ENCODE measurements at places on chromosomes 4 and X. TPM values are rescaled to one million over a fixed set of nuclear protein-coding genes. Genes with fewer than 3 reads are reported as not detected.

GRCh38 chr4:10593130-10593529, 91.4 kb downstream of the CLNK start:
- H3K27ac ChIP-seq, result no peak overlapping the region
- no peak for DNase-seq
- H3K27me3 ChIP-seq, result no peaks in the 10 kb centered on the region
- H3K4me1 ChIP-seq, result no peaks in the 10 kb centered on the region

ATP2B3 gene
- not detected for total RNA-seq

DNA sequence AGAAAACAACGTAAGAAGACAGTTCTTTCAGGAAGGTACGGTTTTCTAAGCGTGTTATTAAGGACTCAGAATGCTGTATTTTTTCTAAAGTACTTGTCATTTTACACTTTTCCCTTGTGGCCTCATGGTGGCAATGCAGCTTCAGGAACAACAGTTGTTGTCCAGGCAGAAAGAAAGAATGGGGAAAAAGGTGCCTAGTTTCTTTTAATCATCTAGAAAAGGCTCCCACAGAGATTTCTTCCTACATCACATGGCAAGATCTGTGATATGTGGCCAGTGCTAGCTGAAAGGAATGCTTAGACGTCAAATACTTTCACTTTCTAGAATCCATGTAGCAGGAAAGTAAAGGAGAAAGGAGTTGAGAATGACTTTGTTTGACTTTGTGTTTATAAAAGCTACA, 49.0 kb upstream of the TRAM1L1 start:
- H3K36me3 ChIP-seq, result no peaks in the 10 kb centered on the region
- H3K4me1 ChIP-seq, result no peaks in the 10 kb centered on the region
- no peak overlapping the region for H3K4me3 ChIP-seq
- no peak for DNase-seq
- H3K27me3 ChIP-seq, result no peaks in the 10 kb centered on the region
- no peak overlapping the region for H3K27ac ChIP-seq

- H3K4me3 ChIP-seq, result no peak overlapping the region
- H3K27ac ChIP-seq, result no peak overlapping the region
- no peaks in the 10 kb centered on the region for H3K4me1 ChIP-seq
- no peaks in the 10 kb centered on the region for H3K36me3 ChIP-seq
- no peaks in the 10 kb centered on the region for H3K27me3 ChIP-seq
These were observed 9.9 kb upstream of the SCOC start for GRCh38 chr4:140363558-140363957.

- H3K27me3 ChIP-seq, result no peaks in the 10 kb centered on the region
- H3K4me3 ChIP-seq, result no peak overlapping the region
- no peak for DNase-seq
- no peaks in the 10 kb centered on the region for H3K4me1 ChIP-seq
- no peak overlapping the region for H3K27ac ChIP-seq
- no peaks in the 10 kb centered on the region for H3K36me3 ChIP-seq
These were observed 115.7 kb upstream of the ZXDA start for GRCh38 chrX:58025979-58026378.

CYP2U1 gene
- 16.6 TPM for total RNA-seq

- peaks cover 5% of the 10 kb centered on the region for H3K27me3 ChIP-seq
- no peak for DNase-seq
- no peak overlapping the region for H3K27ac ChIP-seq
- no peaks in the 10 kb centered on the region for H3K36me3 ChIP-seq
- H3K4me3 ChIP-seq, result no peak overlapping the region
These were observed 23.0 kb downstream of the MAP7D3 start for GRCh38 chrX:136227948-136228838.

DNA sequence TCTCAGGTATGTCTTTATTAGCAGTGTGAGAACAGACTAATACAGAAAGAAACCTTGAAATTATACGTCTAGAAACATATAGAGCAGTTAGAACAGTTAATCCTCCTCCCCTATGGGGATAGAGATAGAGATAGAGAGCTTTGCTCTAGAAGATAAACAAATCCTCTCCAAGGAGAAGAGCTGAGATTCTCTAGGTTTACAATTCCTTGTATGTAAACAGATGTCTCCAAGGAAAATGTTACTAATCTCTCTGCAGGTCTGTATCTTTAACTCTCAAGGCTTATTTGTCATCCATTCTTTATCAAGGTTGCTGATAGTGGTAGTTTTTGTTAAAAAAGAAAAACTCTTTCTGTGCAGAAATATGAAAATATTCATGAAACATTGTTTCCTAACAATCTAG, 282.1 kb upstream of the GIMD1 start:
- H3K4me3 ChIP-seq, result no peak overlapping the region
- no peaks in the 10 kb centered on the region for H3K4me1 ChIP-seq
- H3K36me3 ChIP-seq, result no peaks in the 10 kb centered on the region
- no peak for DNase-seq
- H3K27me3 ChIP-seq, result no peaks in the 10 kb centered on the region
- no peak overlapping the region for H3K27ac ChIP-seq

- H3K4me1 ChIP-seq, result no peaks in the 10 kb centered on the region
- no peaks in the 10 kb centered on the region for H3K27me3 ChIP-seq
- no peak overlapping the region for H3K4me3 ChIP-seq
- no peaks in the 10 kb centered on the region for H3K36me3 ChIP-seq
These were observed 754.4 kb downstream of the NLGN4X start for GRCh38 chrX:5474282-5474681.

DNA sequence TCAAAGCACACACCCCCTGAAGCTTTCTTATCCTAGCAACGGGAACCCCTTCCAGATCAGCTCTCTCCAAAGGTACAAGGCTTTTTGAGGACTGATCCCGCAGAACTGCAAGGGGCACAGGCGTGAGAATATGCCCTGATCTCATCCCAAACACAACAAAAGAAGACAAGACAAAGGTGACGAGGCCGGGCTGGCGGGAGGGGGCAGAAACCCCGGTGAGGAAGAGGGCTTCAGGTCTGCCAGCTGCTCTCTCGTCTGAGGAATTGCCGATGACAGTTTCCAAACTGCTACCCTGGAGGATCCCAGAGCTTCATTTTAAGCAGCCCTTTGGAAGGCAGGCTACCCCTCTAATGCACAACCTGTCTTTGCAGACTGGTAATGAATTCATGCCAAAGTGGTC, 3.4 kb downstream of the HCFC1 start:
- no peak for DNase-seq
- H3K4me1 ChIP-seq, result no peaks in the 10 kb centered on the region
- no peak overlapping the region for H3K4me3 ChIP-seq
- no peaks in the 10 kb centered on the region for H3K27me3 ChIP-seq
- no peaks in the 10 kb centered on the region for H3K36me3 ChIP-seq

GRCh38 chr4:90246816-90247215, 119.6 kb downstream of the CCSER1 start:
- DNase-seq, result no peak
- no peaks in the 10 kb centered on the region for H3K36me3 ChIP-seq

GRCh38 chrX:132435222-132435621, 53.6 kb downstream of the MBNL3 start:
- no peaks in the 10 kb centered on the region for H3K36me3 ChIP-seq
- peaks cover 2% of the 10 kb centered on the region for H3K27me3 ChIP-seq
- no peak for DNase-seq
- H3K4me1 ChIP-seq, result no peaks in the 10 kb centered on the region
- H3K4me3 ChIP-seq, result no peak overlapping the region

GRCh38 chr4:12993923-12994322, 490.2 kb downstream of the RAB28 start:
- no peaks in the 10 kb centered on the region for H3K4me1 ChIP-seq
- no peak overlapping the region for H3K27ac ChIP-seq
- no peaks in the 10 kb centered on the region for H3K36me3 ChIP-seq
- DNase-seq, result no peak

- H3K4me1 ChIP-seq, result no peaks in the 10 kb centered on the region
- DNase-seq, result no peak
- no peaks in the 10 kb centered on the region for H3K27me3 ChIP-seq
- H3K36me3 ChIP-seq, result no peaks in the 10 kb centered on the region
These were observed 19.7 kb downstream of the RWDD4 start for GRCh38 chr4:183639291-183639690.

DNA sequence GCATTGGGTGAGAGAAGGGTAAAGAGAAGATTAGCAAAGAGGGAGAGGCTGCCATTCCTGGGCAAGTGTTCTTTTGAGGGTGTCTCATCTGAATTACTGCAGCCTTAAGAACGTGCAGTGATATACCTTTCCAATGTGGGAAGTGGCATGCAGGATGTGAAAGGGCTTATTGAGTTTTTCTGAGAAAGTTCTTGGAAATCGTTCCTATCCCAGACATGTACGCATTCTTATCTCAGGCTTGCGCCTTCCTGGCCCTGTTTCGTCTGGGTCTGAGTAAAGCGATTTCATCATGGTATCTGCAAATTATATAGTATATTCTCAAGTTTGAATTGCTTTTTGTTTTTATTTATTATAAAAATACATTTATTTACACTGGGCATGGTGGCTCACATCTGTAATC, 699.8 kb downstream of the TRAM1L1 start:
- no peaks in the 10 kb centered on the region for H3K4me1 ChIP-seq
- no peak overlapping the region for H3K27ac ChIP-seq
- H3K27me3 ChIP-seq, result no peaks in the 10 kb centered on the region
- no peak for DNase-seq
- H3K36me3 ChIP-seq, result no peaks in the 10 kb centered on the region

- no peaks in the 10 kb centered on the region for H3K4me1 ChIP-seq
- no peak for DNase-seq
- no peaks in the 10 kb centered on the region for H3K36me3 ChIP-seq
- no peaks in the 10 kb centered on the region for H3K27me3 ChIP-seq
- no peak overlapping the region for H3K4me3 ChIP-seq
These were observed 7.3 kb upstream of the CUL4B start for GRCh38 chrX:120568035-120568434.

DNA sequence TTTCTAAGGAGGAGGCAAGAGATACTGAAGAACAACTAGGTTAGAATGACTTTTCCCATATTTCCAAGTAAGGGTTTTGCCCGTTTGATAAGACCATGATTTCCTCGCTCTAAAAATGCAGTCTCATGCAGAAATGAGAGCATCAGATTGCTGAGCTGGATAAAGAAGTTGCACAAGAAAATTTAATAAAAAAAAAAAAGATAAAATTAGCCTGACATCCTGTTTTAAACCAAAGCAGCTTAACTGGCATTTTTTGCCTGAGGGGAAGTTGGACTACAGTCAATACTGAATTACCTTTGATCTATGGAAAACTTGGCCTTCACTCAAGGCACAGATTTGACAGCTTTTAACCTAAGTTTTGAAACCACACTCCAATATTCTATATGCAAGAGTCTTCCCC, 208.4 kb downstream of the GASK1B start:
- no peaks in the 10 kb centered on the region for H3K36me3 ChIP-seq
- H3K4me3 ChIP-seq, result no peak overlapping the region
- no peaks in the 10 kb centered on the region for H3K4me1 ChIP-seq
- H3K27ac ChIP-seq, result no peak overlapping the region
- DNase-seq, result no peak
- H3K27me3 ChIP-seq, result no peaks in the 10 kb centered on the region

DNA sequence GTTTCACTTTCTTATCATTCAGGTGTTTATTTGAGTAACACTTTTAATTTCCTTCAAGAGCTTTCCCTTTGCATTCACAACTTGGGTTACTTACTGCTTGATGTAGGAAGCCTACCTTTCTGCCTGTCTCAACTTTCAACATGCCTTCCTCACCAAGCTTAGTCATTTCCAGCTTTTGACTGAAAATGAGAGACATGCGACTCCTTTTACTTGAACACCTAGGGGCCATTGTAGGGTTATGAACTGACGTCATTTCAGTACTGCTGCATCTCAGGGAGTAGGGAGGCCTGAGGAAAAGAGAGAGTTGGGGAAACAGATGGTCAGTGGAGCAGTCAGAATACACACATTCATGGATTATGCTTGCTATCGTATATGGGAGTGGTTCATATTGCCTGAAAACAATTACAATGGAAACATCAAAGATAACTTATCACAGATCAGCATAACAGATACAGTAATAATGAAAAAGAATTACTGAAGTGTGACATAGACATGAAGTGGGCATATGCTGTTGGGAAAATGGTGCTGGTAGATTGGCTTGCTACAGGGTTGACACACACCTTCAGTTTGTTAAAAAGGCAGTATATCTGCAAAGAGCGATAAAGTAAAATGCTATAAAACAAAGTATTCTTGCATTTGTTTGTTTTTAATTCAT, 25.7 kb downstream of the USP53 start:
- no peaks in the 10 kb centered on the region for H3K36me3 ChIP-seq
- no peak overlapping the region for H3K27ac ChIP-seq
- H3K4me1 ChIP-seq, result no peaks in the 10 kb centered on the region
- no peaks in the 10 kb centered on the region for H3K27me3 ChIP-seq

GRCh38 chr4:180058691-180059215, 2184.4 kb upstream of the TENM3 start:
- H3K4me1 ChIP-seq, result no peaks in the 10 kb centered on the region
- H3K4me3 ChIP-seq, result peak overlapping the region; percentile 14
- H3K36me3 ChIP-seq, result no peaks in the 10 kb centered on the region
- H3K27me3 ChIP-seq, result peaks cover 19% of the 10 kb centered on the region
- DNase-seq, result no peak

GRCh38 chr4:14559646-14560045, 442.6 kb upstream of the CPEB2 start:
- H3K27ac ChIP-seq, result no peak overlapping the region
- H3K36me3 ChIP-seq, result no peaks in the 10 kb centered on the region
- no peak for DNase-seq
- H3K27me3 ChIP-seq, result no peaks in the 10 kb centered on the region

CXCL11 gene
- not detected for total RNA-seq

- no peak overlapping the region for H3K27ac ChIP-seq
- DNase-seq, result no peak
- no peaks in the 10 kb centered on the region for H3K36me3 ChIP-seq
- no peak overlapping the region for H3K4me3 ChIP-seq
- H3K27me3 ChIP-seq, result no peaks in the 10 kb centered on the region
- H3K4me1 ChIP-seq, result no peaks in the 10 kb centered on the region
These were observed 959.2 kb downstream of the FAM133A start for GRCh38 chrX:94633237-94633636.

- no peak overlapping the region for H3K27ac ChIP-seq
- H3K4me3 ChIP-seq, result no peak overlapping the region
- no peaks in the 10 kb centered on the region for H3K4me1 ChIP-seq
- DNase-seq, result no peak
- H3K36me3 ChIP-seq, result no peaks in the 10 kb centered on the region
- no peaks in the 10 kb centered on the region for H3K27me3 ChIP-seq
These were observed 36.7 kb downstream of the DIAPH2 start for GRCh38 chrX:96721354-96721753.

GATA1 gene
- total RNA-seq, result not detected

DNA sequence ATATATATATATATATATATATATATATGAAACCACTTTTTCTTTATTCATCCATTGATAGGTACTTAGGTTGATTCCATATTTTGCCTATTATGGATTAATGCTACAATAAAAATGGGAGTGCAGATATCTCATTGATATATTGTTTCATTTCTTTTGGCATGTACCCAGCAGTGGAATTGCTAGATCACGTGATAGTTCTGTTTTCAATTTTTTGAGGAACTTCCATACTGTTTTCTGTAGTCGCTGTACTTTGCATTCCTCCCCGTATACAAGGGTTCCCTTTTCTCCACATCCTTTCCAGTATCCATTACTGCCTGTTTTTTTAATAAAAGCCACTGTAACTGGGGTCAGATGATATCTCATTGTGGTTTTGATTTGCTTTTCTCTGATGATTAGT, 124.6 kb downstream of the GABRB1 start:
- no peak overlapping the region for H3K4me3 ChIP-seq
- H3K36me3 ChIP-seq, result no peaks in the 10 kb centered on the region
- no peaks in the 10 kb centered on the region for H3K4me1 ChIP-seq
- DNase-seq, result no peak
- H3K27ac ChIP-seq, result no peak overlapping the region

GRCh38 chr4:17033768-17034181, 135.3 kb upstream of the LDB2 start:
- peak; percentile 36 for DNase-seq
- no peaks in the 10 kb centered on the region for H3K4me1 ChIP-seq
- no peak overlapping the region for H3K4me3 ChIP-seq
- H3K27me3 ChIP-seq, result no peaks in the 10 kb centered on the region
- H3K27ac ChIP-seq, result no peak overlapping the region

GRCh38 chr4:116627545-116627944, 457.8 kb downstream of the TRAM1L1 start:
- DNase-seq, result no peak
- no peak overlapping the region for H3K4me3 ChIP-seq
- H3K27me3 ChIP-seq, result no peaks in the 10 kb centered on the region
- no peaks in the 10 kb centered on the region for H3K36me3 ChIP-seq
- H3K4me1 ChIP-seq, result no peaks in the 10 kb centered on the region

Data from uterus (tissue), 4 donors.